ENCODE measurements at places on chromosomes 7 and 10.

DNA sequence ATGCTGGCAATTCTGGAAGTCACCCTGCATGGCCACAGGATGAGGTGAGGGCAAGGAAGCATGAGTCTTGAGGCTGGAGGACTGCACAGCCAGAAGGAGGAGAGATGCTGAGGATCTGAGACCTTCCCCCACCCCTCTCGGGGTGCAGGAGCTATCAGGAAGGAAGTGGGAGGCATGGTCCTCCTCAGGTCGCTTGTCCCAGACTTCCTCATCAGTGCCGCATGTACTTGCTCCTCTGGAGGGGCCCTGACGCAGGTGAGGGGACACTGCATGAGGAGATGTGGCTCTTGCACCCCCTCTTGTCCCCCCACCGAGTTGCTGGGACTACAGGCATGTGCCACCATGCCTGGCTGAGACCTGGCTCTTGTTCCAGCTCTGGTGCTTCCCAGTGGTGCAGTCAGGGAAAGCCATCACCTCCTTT lies 5.7 kb upstream of the ZMIZ1 start:
- no peak for DNase-seq

GRCh38 chr7:100891568-100892247 lies 2.2 kb upstream of the UFSP1 start:
- DNase-seq, result no peak

GRCh38 chr7:545470-545869 lies 25.8 kb upstream of the PDGFA start:
- DNase-seq, result no peak

- no peak for DNase-seq
Measured at GRCh38 chr10:124525751-124526600, 64.4 kb downstream of the LHPP start.

GRCh38 chr10:31803606-31804351 lies 124.9 kb downstream of the ARHGAP12 start:
- no peak for DNase-seq

- no peak for DNase-seq
Measured at GRCh38 chr10:88162852-88163251, 299.4 kb downstream of the PTEN start.

DNA sequence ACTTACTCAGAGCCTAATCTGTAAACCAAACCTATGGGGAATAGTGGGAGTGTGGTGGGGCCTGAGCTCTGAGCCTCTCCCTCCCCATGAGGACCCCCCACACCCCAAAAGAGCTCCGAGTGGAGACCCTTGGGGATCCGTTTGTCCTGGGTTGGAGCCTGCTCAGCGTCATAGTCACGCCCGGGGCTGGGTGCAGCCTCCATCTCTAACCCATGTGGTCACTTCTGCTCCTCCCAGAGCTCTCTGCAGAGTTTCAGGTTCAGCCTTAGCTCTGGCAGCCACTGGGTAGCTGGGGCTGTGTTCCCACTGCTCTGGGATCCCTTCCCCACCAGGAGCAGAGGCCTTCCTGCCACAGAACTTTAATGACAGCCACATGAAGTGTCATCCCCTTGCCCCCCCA lies 25.9 kb downstream of the PFKFB3 start:
- DNase-seq, result no peak

- DNase-seq, result no peak
Measured at GRCh38 chr7:12578930-12579640, 8.6 kb downstream of the SCIN start.

- DNase-seq, result no peak
Measured at GRCh38 chr7:82669141-82669540, 225.6 kb upstream of the CACNA2D1 start.

GRCh38 chr10:52213321-52213752 lies 100.7 kb upstream of the DKK1 start:
- DNase-seq, result no peak

- DNase-seq, result no peak
Measured at GRCh38 chr7:46999866-47000265, 582.0 kb downstream of the TNS3 start.

- DNase-seq, result no peak
Measured at GRCh38 chr7:106419455-106420182, 134.8 kb upstream of the NAMPT start.

GRCh38 chr7:155182406-155182970 lies 112.4 kb downstream of the HTR5A start:
- no peak for DNase-seq

DNA sequence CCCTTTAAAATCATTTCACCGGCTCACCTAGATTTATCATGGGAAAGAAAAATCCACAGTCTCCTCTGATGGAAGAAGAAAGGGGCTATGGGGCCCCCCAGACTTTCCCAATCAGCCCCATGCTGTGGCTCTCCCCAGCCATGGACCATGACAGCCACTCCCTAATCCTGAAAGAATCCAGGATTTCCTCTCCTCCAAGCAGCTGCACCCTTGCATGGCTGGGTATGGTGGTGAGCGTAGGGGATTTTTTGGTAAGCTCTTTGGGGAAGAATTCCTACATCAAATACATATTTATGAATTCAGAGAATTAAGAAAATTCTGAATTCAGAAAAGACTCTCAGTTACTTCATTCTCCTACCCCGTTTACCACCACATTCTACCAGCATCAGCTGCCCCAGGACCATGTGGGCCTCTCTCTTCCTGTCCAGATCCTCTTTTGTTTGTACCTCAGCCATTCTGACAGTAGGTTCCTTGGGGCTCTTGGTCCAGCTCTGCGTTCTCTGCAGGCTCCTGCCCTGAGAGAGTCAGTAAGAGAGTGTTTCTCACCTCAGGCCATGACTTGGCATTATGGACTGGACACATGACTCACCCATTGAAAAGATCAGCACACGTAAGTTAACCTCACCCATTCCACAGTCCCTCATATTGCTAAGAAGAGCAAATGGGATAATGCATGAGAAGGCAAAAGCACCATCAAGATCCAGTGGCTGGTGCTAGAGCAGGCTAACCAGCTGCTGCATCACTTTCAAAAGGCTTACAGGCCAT lies 337.8 kb downstream of the ELMO1 start:
- DNase-seq, result no peak

DNA sequence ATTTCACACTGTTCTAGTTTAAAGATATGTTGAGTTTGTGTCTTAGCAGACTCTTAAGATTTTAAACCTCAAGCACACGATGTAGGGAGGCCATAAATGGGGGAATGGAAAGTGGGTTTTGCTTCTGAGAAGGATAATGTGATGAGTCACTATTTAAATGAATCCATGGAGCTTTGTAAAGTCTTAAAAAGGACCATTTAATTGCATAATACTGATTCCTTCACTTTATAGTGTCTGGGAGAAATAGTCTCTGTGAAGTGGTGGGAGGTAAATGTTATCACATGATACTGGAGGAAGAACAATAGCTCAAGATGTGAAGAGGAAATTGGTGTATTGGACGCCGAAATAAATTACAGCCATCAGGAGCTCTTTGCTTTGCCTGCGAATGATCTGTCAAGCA lies 84.0 kb upstream of the MYO3A start:
- no peak for DNase-seq

DNA sequence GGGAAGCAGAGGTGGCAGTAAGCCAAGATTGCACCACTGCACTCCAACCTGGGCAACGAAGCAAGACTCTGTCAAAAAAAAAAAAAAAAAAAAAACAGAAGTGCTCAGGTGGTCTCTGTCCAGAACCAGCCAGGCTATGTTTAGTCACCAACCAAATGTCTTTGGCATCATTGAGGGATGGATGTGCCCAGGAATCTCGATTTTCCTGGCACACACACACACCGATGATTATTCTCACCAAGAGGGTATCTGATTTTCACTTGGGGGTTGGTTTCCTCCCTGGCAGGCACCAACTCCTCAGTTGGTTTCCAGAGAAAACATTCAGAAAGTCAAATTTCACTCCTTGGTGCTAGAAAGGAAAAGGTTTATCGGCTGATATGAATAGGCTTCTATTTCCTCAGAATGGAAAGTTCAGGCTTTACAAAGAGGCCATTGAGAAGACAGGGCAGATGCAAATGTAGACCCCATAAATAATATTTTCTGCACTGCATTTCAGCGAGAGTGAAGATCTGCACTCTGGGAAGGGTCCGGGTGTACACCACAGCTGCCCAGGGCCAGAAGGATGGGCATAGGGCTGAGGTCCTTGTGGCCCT lies 154.8 kb downstream of the TNS3 start:
- DNase-seq, result no peak

DNA sequence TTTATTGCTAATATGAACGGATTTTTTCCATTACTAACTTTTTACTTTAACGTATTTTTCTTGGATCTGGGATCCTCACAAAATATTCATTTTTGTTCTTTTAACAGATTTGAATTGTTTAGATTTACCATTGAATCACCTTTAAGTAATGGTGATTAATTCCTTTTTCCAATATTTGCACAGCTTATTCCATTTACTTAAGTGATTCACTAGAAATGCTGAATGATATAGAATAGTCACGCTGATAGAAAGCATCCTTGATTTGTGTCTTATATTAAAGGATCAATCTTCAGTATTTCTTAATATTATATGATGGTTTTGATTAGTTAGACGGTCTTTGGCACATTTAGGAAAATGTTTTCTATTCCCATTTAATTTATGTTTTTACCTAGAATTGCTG lies 116.4 kb upstream of the LRRTM3 start:
- DNase-seq, result no peak

DNA sequence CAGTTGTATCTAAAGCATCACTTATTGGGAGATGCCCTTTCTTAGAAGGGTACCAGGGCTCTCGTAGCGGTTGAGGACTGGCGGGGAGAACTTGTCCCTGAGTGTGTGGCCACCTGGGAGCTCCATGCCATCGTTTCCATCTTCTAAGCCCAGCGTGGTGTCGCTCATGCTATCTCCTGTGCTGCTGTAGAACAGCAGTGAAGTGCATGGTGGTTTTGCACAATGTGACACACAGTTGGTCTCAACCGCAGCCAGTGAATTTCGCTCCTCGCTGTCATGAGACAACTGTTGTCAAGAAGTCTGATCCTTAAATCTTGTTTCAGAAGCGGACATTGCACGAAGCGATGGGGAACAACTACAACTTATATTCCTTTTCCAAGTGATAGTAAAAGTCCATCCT lies 283.4 kb downstream of the GRID1 start:
- DNase-seq, result no peak

GRCh38 chr7:24851786-24852185 lies 94.5 kb upstream of the GSDME start:
- no peak for DNase-seq

GRCh38 chr10:17544465-17544864 lies 72.7 kb downstream of the HACD1 start:
- no peak for DNase-seq

DNA sequence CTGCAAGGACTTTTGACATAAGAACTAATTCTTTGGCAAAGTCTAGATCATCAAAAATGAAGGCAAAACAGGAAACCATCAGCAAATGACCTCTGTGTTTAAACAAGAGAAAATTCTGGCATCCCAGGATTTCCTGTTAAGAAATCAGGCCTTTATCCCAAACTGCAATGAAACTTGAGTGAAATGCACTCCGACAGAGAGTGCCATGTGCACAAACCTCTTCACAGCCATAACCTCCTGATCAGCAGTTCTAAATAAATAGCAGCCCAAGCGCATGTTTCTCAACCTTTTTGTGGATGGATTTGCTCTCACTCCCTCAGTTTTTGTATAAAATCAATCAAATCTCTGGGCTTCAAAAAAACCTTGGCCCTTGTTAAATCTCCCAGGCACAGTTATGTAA lies 107.7 kb upstream of the EEPD1 start:
- DNase-seq, result no peak

- peak; percentile 5 for DNase-seq
Measured at GRCh38 chr7:95772298-95772770, at the start of gene DYNC1I1. Gene DYNC1I1, plus strand, starts transcription at chr7:95772554. Its CDS starts 32,176 bp downstream, at chr7:95804730.

DNA sequence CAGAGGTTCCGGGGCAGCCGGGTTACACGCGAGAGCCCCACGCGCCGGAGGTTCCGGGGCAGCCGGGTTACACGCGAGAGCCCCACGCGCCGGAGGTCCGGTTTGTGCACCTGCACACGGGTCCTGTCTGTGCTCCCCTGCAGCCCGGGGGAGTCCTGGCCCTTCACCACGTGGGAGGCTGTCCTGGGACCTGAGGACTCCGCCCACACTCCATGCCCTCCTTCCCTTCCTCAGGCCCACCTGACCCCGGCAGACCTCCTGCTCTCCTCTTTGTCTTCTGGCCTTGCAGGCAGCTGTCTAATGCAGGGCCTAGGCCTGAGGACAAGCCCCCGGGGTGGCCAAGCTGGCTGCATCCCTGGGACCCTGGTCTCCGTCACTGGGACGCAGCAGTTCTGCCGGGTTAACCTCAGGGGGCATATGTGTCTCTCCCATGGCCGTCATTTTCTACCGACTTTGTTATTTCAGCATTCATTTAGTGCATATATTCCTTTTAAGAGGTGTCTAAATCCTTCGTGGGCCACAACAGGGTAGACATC lies 374.6 kb downstream of the DNAJB6 start:
- DNase-seq, result no peak

DNA sequence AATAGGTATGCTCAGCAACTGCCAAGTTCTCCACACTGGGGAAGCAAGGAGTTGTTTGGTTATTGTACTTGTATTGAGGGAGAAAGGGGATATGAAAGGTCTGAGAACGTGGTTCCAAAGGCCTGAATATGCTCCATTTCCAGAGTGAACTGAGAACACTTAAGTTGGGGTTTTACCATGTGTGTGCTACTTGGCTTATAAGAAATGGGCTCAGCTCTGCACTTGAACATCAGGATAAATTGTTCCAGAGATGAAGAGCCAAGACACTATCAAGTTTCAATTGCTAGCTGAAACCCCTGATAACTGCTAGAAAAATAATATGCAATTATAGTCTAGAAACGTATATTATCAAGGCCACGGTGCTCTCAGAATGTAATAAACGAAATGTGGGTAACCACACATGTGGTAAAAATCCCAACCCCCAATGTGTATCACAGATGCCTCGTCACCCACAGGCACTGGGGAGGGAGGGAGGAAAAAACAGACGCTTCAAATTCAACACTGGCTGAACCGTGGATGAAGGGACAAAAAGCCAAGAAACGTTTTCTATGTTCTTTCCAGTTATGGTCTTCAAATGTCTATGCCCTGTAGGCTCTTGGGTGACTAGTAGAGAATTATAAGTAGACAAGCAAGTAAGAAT lies 16.3 kb downstream of the ELMO1 start:
- DNase-seq, result peak; percentile 37

DNA sequence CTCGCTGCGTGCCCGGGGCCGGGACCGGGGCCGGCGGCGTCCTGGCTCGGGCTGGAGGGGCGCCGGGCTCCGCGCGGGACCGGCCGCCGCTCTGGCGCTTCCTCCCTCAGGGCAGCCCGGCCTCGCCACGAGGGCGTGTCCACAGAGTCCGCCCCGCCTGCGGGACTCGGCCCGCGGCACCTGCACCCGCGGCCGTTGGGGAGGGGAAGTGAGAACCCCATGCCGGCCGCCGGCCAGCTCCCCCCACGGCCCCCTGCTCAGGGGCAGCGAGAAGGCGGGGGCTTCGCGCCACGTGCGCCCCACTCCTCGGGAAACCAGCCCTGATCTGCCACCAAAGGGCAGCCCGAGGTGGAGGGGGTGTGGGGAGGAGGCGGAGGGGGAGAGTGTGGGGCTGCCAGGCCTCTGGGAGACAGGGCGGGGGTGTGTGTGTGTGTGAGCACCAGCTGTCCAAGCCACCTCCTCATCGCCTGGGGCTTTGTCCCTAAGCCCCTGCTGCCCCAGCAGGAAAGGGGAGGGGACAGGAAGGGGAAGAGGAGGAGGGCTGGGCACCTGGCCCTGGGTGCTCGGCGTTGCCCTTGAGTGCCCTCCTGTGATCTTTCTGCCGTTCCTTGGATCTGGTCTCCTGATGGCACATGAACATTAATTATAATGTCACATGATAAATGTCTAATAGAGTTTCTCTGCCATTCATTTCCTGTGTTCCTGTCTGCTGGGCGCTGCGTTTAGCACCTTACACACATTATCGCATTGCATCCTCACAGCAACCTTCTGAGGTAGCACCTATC lies at the start of gene PIK3AP1:
PIK3AP1 (minus strand) TSS at position 93 of the 785 bp plus-strand sequence. CDS start 120 bp downstream, outside the sequence.
- peak; percentile 52 for DNase-seq

- DNase-seq, result no peak
Measured at GRCh38 chr10:79074732-79075131, 6.0 kb downstream of the ZMIZ1 start.

Data from CD4-positive, alpha-beta T cell treated with Interleukin-17A for 1 hour (primary cell).